ENCODE measurements at places on chromosomes 4 and X.
A peak's percentile ranks its signal among the peaks of the same experiment; 100 is the strongest.

DNA sequence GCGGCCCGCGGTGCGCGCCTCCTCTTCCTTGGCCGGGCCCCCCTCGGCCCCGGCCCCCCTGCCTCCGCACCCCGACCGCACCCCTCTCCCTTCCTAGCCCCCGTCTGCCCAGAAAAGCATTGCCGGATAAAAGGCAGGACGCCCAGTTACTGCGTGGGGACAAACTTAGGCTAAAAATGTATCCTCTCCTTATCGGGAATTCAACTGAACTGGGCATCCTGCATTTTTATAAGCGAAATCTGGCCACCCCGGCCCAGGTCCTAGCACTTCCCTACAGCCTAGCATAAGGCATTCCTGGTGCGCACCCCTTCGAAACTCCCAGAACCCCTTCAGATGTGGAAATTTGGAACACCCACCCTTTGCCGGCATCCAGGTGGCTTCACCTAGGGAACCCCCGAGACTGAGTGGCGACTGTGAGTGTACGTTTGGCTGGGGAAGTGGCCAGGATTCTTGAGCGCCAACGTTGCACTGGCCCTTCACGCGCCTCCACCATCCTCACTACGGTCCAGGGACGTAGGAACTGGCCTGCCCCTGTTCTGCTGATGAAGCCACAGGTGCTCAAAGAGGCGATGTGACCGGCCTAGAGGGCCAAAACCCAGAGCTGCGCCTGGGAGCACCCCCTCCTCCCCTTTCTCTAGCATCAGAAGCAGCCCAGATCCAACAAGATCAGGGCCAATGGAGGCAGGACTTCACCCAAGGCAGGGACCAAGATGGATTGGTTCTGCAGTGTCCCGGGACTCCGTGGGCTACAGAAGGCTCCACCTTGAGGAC is 5.7 kb upstream of the RNF4 start:
- DNase-seq, result no peak

GRCh38 chr4:122360754-122361153 is 18.1 kb upstream of the ADAD1 start:
- DNase-seq, result no peak

DNA sequence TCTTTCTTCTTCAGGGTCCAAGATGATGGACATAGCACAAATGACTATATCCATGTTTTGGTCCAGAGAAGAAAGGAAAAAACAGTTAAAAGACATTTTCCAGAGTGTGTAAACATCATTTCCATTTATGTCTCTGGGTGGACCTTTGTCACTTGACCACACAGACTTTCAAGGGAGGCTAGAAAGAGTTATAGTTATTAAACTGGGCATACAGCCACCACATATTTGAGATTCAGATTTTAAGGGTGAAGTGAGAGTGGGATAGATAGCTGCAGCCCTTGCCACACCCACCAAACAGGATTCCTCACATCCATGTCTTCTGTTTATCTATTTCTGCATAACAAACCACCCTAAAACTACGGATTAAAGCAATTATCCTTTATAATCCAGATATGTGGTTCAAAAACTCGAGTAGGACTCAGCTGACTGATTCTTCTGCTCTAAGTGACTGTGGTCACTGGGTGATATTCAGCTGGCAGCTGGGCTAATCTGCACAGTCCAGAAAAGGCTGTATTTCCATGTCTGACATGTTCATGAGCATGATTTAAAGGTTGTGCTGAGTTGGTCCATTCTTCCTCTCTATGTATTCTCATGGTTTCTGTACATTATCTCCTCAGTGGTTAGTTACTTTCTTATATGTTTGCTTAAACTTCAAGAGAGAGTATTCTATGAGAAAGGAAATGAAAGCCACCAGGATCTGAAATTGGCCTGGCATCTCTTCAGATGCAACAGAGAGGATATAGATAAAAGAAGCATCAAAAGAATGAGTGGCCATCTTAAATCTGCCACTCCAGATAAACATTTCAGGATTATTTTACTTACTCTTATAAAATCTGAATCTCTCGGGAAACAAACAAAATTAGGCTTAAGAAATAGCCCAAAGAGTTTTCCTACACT is 459.8 kb upstream of the CTSO start:
- DNase-seq, result no peak

GRCh38 chr4:102535398-102536082 is 34.4 kb downstream of the NFKB1 start:
- DNase-seq, result no peak

DNA sequence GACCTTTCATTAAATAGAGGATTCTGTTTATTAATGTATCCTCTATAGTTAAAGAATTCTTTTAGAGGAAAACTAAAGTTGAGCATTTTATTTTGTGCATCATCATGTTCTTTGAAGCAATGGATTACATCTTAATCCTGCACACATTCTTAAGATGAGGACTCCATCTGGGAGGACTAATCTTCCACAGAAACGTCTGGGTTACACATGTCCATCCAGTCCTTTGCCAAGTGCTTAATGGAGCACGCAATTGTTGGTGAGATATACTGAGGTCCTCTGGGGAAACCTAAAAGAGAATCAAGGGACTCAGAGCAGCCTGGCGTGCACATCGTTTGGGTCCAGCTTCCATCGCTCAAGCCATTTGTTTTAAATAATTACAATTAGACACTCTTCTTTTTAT is 115.1 kb upstream of the SFRP2 start:
- DNase-seq, result no peak

- no peak for DNase-seq
These were observed 1.3 kb upstream of the MAMLD1 start for GRCh38 chrX:150361777-150362351.

DNA sequence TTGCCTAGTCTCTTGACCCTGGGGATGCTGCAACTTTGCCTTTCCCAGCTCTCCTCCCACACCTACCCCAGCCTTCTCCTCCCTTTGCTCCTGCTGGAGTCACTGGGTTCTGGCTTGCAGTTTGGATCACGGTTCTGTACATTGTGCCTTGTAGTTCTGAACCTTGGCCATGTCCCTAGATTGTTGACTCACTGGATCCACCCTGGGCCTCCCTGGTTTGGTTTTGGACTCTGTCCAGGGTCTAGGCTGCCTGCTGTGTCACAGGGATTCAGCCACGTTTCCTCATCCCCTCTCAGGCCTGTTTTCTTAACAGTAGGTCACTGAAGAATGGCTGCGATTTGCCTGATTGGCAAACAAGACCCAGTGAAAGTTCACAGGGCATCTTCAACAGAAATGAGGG is 11.5 kb upstream of the GABRE start:
- no peak for DNase-seq

- no peak for DNase-seq
These were observed 484.2 kb upstream of the HS3ST1 start for GRCh38 chr4:11912886-11913285.

GRCh38 chr4:101331017-101331416 is 16.3 kb downstream of the PPP3CA start:
- no peak for DNase-seq

- no peak for DNase-seq
These were observed 35.8 kb downstream of the BCOR start for GRCh38 chrX:40061871-40062524.

GRCh38 chr4:71300964-71301363 is 37.9 kb upstream of the SLC4A4 start:
- DNase-seq, result no peak

DNA sequence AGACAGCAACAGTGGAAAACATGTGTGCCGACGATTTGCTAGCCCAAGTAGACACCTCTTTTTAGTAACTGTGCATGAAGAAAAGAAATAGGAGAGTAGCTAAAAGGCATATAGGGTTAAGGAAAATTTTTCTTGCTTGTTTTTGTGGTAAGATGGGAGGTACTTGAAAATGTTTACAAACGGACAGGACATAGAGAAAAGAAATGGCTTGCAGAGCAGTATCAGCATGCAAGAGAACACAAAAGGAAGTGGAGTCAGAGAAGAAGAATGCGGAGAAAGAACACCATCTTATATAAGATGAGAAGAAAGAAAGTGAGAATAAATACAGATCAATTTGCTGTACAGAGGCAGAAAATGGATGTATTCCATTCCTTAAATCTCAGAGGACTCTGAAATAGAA is 263.7 kb upstream of the ETNPPL start:
- no peak for DNase-seq

DNA sequence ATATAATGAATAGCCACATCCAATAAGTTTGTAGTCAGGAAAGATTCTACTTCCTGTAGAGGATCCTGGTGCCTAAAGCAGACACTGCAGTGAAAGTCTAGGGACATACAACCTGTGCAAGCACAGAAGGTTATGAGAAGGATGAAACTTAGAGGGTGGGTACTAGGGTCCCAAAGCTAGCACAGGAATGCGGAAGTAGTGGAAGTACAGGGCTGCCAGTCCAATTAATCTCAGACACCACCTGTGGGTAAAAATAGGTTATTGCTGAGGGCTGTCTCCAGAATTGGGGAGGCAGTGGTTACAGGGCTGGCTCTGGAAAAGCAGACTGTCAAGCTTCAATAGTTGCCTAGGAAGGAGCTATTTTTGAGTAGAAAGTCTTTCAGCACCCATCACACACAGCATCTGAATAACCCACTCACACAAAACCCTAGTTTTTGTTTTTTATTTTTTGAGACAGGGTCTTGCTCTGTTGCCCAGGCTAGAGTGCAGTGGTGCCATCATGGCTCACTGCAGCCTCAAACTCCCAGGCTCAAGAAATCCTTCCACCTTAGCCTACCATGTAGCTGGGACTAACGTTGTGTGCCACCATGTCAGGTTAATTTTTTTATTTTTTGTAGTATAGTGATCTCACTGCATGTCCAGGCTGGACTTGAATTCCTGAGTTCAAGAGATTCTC is 50.8 kb upstream of the ELF2 start:
- no peak for DNase-seq

DNA sequence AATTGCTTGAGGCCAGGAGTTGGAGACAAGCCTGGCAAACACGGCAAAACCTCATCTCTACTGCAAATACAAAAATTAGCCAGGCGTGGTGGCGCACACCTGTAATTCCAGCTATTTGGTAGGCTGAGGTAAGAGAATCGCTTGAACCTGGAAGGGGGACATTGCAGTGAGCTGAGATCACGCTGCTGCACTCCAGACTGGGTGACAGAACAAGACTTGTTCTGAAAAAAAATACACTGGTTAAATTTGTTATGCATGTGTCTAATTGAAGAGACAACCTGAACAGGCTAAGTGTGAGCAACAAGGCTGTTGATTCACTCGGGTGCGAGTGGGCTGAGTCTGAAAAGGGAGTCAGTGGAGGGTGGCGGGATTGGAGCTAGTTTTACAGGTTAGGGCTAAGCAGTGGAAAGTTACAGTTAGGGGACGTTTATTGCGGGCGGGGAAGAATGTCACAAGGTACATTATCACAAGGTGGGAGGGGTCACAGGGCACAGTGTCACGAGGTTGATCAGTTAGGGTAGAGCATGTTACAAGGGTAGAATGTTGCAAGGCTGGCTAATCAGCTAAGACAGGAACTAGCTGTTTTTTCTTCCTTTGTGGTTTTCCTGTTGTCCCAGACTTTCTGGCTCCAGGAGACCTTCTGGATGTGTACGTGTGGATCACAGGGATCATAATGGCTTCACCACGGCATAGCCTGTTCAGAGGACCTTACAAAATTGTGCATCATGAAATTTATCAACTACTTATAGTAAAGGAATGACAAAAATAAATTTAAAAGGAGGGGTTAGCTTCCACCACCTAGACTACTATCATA is 115.8 kb downstream of the NAA11 start:
- DNase-seq, result no peak

- DNase-seq, result peak; percentile 44
These were observed 112.5 kb downstream of the LDB2 start for GRCh38 chr4:16785793-16786527.

- DNase-seq, result no peak
These were observed 68.6 kb downstream of the DTHD1 start for GRCh38 chr4:36349938-36350549.

DNA sequence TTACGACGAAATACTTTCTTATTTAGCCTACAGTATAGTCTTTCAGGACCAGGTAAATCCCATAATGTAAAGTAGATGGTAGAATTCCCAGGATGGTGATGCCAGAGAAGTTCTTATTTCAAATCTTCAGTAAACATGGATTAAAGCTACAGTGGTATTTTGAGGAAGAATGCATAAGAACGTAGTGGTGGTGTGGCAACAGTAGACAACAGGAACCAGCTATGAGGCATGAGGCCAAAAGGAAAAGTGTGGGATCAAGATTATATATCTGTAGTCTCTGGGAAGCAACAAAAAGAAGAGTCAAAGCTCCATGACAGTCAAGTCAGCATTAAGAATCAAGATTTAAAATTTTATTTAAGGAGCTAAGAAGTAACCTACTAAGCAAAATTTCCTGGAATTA is 60.2 kb downstream of the METTL14 start:
- no peak for DNase-seq

- no peak for DNase-seq
These were observed 36.2 kb downstream of the DCX start for GRCh38 chrX:111375747-111376146.

DNA sequence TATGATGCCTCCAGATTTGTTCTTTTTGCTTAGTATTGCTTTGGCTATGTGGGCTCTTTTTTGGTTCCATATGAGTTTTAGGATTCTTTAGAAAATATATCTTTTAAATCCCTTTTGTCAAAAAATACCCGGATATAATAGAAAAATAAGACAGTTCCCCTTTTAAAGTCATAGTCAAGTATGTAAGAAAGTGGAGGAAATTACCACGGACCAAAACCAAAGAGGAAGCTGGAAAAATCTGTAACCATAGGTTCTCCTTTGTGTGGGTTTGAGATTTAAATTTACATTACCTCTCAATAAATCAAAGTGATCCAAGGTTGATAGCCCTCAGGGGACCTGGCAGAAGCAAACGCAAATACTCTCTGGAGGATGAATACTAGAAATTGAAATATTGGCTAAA is 58.3 kb upstream of the PACRGL start:
- DNase-seq, result no peak

GRCh38 chrX:136847874-136848273 is 32.7 kb downstream of the RBMX start:
- no peak for DNase-seq

DNA sequence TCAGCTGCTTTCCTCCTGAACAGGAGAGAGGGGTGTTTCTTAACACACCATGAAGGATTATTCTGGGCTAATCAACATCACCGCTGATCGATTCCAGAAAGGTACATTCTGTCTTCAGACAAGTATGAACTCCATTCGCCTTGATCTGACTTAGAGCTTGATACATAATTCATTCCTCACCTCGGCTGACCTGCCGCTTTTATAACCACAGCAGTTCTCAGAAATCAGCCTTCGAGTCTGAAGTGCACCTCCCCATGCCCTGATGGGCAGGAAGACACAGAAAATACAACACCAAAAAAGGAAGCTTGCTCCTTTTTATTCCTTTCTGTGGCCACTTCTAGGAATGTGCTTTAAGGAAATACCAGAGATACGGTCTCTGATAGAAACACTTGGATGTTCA is 85.7 kb downstream of the JAKMIP1 start:
- DNase-seq, result no peak

DNA sequence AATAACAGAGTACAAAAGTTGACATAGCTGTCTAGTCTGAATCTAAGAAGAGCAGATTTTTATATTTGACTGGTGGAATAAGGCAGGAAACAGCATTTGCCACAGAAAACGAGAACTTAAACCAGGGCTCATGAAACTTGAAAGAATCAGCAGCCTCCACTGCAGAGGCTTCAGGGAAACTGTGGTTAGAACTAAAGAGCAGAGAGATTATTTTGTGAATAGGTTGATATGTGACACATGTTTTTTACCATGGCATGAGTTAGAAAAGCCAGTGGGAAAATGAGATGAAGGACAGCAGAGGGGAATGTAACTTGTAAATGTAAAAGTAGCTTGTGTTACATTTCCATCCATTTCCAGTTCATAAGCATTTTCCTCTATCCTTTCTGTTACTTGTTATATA is 63.7 kb upstream of the CAMK2D start:
- DNase-seq, result no peak

- peak; percentile 19 for DNase-seq
These were observed 754 bp upstream of the KLF3 start for GRCh38 chr4:38663090-38663800.

- DNase-seq, result no peak
These were observed 124.5 kb downstream of the MBNL3 start for GRCh38 chrX:132364313-132364712.
